ENCODE measurements at places on chromosomes 13 and 19. TPM values are rescaled to one million over a fixed set of nuclear protein-coding genes. Genes with fewer than 3 reads are reported as not detected.

C1QTNF9 gene
- not detected for total RNA-seq

KCNK6 gene
- 4.1 TPM for total RNA-seq

ZNF665 gene
- total RNA-seq: 2.5 TPM

ANKLE1 gene
- total RNA-seq: 0.43 TPM

NAPA gene
- 59.6 TPM for total RNA-seq

All from dermis lymphatic vessel endothelial cell (primary cell).